Ovary (tissue), 10 donors: ENCODE measurements at places on chromosomes 3 and 15. TPM values are rescaled to one million over a fixed set of nuclear protein-coding genes. Genes with fewer than 3 reads are reported as not detected.

Gene FEM1B
- 56.2 TPM for total RNA-seq

Gene SRGAP3
- 36.8 TPM for total RNA-seq

Gene FAM43A
- 12.1 TPM for total RNA-seq

Gene GPR62
- total RNA-seq: 0.23 TPM

Gene CTXND1
- total RNA-seq: 0.05 TPM

Gene SH2D7
- not detected for total RNA-seq

Gene CP
- 5.7 TPM for total RNA-seq

Gene MORC1
- total RNA-seq: not detected

Gene CALML4
- 4.8 TPM for total RNA-seq

Gene NME9
- total RNA-seq: 1.7 TPM

Gene SFMBT1
- total RNA-seq: 5.3 TPM

Gene GPR176
- 1.9 TPM for total RNA-seq

Gene HAUS2
- total RNA-seq: 21.2 TPM

GRCh38 chr3:88408097-88408496, 258.3 kb downstream of the C3orf38 start:
- no peak for DNase-seq

DNA sequence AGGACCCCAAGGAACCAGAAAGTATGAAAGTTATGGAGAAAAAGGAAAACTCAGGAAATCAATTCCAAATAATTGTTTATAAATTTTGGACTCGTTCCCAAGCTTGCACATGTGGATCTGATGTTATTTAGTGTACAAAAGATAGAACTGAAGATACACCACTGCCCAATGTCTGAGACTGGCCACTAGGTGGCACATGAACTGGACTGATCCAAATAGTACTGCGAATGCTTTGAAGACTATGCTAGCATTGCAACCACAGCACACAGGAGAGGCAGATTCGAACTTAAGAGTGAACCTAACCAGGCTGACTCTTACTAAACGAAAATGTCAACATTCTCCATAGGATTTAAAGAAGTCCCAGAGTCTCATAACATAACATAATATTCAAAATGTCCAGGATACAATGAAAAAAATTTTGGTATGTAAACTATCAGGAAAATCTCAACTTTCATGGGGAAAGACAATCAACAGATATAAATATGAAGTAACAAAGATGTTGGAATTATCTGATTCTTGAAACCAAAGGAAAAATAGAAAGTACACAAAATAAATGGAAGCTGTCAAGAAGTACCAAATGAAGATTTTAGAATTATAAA, 596.7 kb downstream of the FGF12 start:
- DNase-seq: no peak

DNA sequence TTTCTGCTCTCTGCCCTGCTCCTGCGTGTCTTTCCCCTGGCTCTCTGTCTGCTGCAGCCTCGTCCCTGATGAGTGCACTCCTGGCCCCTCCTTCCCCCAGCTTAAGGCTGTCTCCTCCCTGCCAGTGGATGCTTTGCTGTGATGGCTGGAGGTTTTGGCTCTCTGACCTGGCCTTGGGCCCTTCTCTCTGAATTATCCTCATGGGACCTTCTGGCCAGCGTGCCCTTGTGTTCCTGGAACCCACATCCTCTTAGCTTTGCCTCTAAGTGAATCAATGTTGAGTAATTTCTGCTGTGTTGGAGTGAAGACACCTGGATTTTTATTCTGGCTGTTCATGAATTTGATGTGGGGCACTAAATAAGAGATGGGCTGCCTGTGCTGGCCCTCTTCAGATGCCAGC, 9.8 kb upstream of the TNFAIP8L3 start:
- peak; percentile 86 for DNase-seq

- DNase-seq: no peak
Measured at GRCh38 chr3:38805765-38806386, 10.1 kb downstream of the SCN10A start.

DNA sequence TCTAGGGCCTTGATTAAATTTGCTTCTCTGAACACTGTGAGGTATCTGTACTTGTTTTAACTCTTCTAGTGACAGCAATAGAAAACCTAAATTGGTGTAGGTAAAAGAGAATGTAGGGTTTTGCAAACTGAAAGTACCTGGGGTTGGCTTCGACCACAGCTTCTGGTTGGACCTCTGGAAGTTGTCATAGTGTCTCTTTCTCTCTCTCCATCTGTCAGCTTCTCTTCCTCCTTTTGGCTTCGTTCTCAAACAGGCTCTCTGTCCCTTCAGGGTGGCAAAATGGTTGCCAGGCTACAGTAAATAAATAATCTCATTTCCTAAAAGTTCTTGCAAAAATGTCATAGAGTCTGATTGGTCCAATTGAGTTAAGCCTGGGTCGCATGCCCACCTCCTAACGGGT, 149.3 kb upstream of the CTDSPL start:
- no peak for DNase-seq

DNA sequence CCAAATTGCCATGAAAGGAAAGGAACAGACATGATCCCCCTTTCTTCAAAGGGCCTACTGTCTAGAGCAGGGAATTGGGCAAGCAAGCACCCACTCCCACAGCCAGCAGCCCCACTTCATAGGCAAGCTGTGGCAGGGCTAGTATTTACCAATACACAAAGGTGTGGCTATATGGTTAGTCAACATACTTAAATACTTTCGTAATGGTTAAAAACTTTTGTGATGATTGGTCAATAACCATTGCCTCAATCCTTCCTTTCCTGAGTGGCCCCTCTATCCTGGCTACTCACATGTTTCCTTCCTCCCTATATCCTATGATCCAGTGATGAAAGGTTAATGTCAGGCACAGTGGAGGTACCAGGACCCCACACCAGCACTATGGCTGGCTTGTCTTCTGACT, 30.1 kb upstream of the ARL8B start:
- DNase-seq: no peak

DNA sequence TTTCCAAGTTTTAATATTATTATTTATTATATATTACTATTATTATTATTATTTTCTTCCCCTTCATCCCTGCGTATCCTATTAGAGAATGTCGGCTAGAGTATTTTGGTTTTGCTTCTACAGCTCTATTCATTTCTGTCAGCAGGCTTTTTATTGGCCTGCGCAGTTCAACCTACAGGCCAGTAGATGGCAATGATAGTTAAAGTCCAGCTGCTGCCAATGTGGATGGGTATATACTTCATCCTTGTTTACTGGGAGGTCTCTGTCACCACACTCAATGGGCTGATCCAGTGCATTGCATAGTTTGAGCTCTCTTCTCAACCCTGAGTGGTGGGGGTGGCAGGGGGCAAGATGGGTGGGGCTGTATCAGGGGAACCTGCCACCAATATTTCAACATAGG, 799.8 kb downstream of the NSUN3 start:
- no peak for DNase-seq

- peak; percentile 28 for DNase-seq
Measured at GRCh38 chr3:197151580-197151979, 122.0 kb upstream of the MELTF start.

- no peak for DNase-seq
Measured at GRCh38 chr3:62611541-62612240, 238.3 kb upstream of the FEZF2 start.

DNA sequence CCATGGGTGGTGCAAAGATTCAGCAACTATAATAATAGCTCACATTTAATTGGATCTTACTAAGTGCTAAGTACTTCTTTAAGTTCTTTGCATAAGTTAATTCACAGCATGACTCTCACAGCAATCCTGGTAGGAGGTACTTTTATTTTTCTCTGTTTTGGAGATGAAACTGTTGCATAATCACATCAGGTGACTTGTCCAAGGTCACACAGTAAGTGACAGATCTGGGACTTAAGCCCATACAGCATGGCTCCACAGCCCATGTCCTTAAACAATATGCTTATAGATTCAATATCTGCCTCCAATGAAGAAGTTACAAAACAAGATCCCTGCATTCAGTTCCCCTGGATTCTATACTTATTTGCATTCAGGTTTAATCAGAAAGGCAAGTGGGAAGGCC, 171.8 kb downstream of the CNTN3 start:
- DNase-seq: no peak

GRCh38 chr3:183766745-183767606, 58.4 kb downstream of the MAP6D1 start:
- DNase-seq: peak; percentile 67

GRCh38 chr15:40389824-40390595, 7.5 kb downstream of the KNSTRN start:
- DNase-seq: no peak

DNA sequence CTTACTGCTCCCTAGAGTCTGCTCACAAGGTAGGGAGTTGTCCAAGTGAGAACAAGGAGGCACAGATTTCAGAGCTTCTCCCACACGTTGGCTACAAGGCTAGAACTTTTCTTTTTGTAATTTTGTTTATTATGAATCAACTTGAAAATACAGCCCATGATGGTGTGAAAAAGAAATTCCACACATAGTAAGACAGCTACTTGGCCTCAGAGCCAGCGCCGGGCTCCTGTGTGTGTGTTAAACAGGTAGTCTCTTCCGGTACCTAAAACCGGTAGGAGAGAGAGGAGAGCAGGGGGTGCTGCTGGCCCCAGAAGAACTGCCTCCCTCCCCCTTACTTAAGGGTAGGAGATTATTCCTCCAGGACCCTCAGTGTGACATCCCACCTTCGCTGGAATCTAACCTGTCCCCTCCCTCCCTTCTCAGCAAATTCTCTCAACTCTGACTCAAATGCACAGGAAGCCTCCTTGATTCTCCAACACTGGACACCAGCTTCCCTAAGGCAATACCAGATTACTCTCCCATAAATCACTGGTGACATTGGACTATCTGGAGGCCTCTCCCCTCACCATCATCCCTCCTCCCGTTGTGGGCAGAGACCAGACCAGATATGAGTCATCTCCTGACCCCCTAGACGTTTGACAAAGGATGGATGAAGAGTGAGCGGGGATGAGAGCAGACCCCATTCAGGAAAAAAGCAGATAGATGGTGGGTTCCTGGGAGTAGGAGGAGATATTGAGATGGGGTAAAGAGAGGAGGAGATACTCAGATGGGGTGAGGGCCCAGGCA, 4.5 kb upstream of the IP6K1 start:
- DNase-seq: peak; percentile 8

- no peak for DNase-seq
Measured at GRCh38 chr15:77874063-77874462, 203.4 kb downstream of the TBC1D2B start.

DNA sequence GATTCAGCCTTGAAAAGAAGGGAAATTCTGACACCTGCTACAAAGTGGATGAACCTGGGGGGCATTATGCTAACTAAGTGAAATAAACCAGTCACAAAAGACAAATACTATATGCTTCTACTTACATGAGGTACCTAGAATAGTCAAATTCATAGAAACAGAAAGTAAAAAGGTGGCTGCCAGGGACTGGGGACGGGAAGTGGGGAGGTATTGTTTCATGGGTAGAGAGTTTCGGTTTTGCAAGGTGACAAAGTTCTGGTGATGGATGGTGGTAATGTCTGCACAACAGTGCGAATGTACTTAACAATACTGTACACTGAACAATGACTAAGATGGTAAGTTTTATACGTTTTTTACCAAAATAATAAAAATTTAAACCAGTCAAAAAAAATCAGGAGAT, 4.8 kb downstream of the IDH2 start:
- DNase-seq: no peak

GRCh38 chr3:8201886-8202285, 299.7 kb upstream of the LMCD1 start:
- no peak for DNase-seq

- DNase-seq: no peak
Measured at GRCh38 chr15:57580866-57581265, 10.8 kb upstream of the MYZAP start.

GRCh38 chr3:197592361-197593045, 36.7 kb upstream of the BDH1 start:
- DNase-seq: no peak
